ENCODE measurements at places on chromosomes 1 and 21.

DNA sequence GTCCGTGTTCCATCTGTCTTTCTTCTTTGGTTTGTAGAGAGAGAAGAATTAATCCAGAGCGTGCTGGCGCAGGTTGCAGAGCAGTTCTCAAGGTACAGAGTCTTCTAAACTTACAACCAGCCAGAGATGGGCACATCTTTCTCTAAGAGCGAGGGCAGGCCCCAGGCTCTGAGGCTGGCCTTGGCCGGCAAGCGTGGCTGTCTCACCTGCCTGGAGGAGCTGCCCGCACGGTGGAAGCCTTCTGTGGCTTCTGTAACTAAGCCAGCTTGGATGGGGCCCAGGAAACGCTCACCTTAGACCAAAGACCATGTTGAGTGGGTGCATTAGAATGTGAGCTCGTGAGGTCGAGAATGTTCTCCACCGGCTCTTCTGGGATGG, 78.6 kb downstream of the PDE9A start:
- no peak for DNase-seq

DNA sequence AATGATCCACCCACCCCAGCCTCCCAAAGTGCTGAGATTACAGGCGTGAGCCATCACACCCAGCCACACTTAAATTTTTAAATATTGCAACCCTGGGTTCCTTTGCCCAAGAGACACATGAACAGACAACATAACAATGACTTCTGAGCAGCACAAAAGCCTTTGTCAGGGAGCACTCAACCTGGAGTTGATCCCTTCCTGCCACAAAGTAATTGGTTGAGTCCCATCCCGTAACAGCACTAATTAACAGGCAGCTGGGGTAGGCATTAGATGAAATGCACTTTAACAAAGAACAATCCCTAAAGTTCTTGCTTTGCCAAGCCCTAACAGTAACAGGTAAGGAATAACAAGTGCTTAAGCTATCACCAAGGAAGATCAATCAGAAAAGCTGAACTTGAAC, 5.9 kb upstream of the BCAR3 start:
- DNase-seq = no peak

- no peak for DNase-seq
Measured at GRCh38 chr1:183164340-183164739, 21.7 kb upstream of the LAMC2 start.

GRCh38 chr1:221442056-221442455, 299.8 kb downstream of the DUSP10 start:
- DNase-seq = no peak

GRCh38 chr1:193036337-193037047, 22.7 kb downstream of the UCHL5 start:
- DNase-seq = no peak

DNA sequence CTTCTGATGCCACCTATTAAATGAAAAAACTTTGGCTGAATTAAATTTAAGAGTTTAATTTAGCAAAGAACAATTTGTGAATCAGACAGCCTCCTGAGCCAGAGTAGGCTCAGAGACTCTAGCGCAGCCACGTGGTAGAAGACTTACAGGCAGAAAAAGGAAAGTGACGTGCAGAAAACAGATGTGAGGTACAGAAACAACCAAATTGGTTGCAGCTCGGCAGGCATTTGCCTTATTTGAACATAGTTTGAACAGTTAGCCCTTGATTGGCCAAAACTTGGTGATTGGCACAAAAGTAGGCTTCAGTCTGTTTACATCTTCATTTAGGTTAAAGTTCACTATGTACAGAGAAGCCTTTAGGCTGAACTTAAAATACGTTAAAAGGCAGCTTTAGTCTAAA, 22.9 kb downstream of the TCP10L start:
- DNase-seq = no peak

GRCh38 chr21:33196941-33197374, 32.8 kb upstream of the IFNAR2 start:
- DNase-seq = no peak

DNA sequence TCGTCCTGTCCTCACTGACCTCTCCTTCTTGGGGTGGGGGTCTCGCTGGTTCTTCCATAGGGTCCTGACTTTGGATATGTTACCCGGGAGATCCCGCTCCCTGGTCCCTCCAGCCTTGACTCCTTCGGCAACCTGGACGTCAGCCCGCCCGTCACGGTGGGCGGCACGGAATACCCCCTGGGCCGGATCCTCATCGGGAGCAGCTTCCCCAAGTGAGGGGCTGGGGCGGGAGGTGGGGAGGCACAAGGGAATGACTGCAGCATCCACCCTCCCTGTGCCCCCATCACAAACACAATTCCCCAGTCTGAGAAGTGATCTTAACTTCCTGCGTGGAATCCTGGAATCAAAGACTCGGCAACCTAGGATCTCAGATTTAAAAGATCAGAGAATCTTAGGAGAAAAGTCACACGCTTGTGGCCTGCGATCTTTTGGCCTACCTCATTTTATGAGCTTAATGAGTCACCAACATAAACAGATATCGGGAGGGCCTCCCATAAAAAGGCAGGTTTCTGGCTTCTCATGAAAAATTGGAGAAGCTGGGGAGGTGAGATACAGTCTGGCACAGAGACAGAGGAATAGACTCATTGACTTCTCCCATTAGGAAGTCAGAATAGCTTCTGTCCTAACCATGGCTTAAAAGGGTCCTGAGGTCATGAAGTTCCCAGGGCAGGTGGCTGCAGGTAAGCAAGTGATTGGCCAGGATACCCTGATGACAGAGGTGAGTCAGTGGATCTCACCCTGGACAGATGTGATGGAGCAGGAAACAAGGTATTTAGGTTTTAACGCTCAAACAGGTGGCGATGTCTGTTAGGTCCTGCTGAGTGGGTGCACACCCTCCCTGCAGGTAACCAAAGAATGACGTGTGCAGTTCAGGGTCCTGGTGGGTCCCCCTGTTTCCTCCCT, 15.9 kb upstream of the PADI3 start:
- no peak for DNase-seq

GRCh38 chr1:108816049-108816893, 40.6 kb downstream of the AKNAD1 start:
- no peak for DNase-seq

- no peak for DNase-seq
Measured at GRCh38 chr1:78472851-78473496, 17.8 kb upstream of the PTGFR start.

- DNase-seq = no peak
Measured at GRCh38 chr1:225329041-225329440, 98.8 kb downstream of the LBR start.

GRCh38 chr1:231985296-231986023, 358.9 kb downstream of the DISC1 start:
- DNase-seq = no peak

DNA sequence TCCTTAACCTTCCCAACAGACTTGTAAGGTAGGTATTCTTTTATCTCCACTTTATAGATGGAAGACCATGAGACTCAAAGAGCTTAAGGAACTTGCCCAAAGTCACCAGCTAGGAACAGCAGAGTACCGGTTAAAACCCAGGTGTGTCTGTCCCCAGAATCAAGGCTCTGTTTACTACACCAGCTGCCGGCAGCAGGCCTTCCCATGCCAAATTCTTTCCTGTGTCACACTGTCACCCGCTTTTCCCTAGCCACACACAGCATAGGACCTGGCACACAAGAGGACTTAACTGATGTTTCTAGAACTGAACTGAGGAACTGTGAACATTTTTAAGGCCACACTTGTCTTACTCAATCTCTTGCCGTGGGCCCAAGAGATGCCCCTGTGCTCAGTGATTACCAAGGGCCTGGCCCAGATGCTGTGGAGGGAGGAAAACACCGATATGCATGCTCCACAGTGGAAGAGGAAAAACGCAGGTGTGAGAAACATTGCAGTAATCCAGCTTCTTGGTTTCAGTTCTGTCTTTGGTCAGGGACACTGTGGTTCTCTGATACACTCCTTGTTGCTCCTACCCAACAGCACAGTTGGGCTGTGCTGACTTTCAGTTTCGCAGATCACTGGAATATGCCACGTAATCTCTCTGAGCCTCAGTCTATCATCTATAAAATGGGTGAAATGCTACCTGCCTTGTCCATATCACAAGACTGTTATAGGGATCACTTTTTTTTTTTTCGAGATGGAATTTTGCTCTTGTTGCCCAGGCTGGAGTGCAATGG, 13.9 kb upstream of the LY9 start:
- no peak for DNase-seq

DNA sequence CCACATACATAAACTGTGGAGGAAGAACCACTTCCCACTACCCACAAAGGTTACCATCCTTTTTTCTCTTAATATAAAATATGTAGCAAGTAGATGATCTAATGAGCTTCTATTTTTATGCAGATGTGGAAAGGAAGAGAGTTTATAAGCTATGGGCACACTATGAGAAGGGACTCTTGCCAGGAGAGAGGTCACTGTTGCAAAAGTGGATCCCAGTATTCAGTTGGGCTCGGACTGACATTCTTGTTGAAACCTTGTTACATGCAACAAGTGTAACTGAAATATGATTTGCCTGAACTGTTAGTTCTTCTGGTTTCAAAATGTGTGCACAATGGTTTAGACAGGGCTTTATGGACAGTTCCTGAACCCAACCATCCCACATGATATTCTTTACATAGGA, 397.4 kb upstream of the PKN2 start:
- DNase-seq = no peak

DNA sequence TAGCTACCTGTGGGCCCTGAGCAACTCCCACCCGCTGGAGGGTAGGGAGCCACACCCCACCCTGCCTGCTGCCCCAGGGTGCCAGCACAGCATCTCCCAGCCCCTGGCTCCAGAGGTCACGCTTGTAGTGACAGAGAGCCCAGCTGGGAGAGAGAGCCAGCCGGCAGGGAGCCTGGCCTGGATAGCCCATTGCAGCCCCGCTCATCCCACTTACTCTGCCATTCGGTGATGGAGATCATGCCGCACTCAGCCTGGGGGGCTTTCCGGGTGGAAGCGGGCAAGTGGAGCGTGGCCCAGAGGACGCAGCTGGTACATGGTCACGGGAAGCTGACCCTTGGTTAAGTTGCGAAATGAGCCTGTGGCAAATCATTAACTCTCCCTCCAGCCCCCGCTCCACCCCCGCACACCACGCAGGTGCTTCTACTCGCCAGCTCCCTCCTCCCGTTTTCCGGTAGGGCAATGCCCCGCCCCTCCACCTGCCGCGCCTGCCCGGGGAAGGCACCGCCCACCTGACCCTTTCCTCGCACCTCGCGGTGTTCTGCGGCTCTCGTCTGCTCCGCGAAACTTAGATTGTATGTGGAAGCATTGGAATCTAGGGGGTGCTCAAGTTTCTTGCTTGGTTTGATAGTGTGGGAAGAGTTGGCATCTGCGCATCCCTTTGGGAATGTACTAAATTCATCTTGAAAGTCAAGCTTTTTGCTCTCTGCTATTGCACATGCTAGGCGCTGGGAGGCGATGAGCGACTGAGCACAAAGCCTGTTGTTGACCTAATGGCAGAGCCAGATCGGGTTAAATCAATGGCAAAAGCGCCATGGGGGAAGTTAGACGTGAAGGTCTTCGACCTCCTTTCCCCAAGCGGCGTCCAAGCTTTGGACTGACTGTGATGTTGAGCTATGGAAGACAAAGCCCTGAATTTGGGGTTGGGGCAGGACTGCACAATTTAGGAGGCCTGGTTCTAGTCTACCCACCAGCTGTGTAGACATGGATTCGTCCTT, at the start of gene GOLT1A:
Gene GOLT1A (minus strand): TSS at position 321 of the 995 bp plus-strand sequence. CDS start 82 bp downstream, at position 239.
- peak; percentile 42 for DNase-seq

GRCh38 chr1:32125313-32125712, 17.5 kb downstream of the KPNA6 start:
- DNase-seq = no peak

- DNase-seq = no peak
Measured at GRCh38 chr21:40194185-40194980, 327.1 kb downstream of the PCP4 start.

DNA sequence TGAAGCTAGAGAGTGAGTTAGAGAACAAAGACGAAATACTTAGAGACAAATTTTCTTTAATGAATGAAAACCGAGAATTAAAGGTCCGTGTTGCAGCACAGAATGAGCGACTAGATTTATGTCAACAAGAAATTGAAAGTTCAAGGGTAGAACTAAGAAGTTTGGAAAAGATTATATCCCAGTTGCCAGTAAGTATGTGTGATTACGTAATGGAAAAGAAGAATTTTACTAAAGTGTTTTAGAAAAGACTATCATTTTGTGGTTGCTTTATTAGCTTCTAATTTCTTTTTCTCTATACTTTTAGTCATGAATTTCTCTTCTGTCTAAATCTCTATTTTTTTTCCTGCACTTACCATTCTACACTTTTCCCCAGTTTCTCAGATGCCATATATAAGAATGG, 26.7 kb downstream of the CCDC18 start:
- DNase-seq = no peak

DNA sequence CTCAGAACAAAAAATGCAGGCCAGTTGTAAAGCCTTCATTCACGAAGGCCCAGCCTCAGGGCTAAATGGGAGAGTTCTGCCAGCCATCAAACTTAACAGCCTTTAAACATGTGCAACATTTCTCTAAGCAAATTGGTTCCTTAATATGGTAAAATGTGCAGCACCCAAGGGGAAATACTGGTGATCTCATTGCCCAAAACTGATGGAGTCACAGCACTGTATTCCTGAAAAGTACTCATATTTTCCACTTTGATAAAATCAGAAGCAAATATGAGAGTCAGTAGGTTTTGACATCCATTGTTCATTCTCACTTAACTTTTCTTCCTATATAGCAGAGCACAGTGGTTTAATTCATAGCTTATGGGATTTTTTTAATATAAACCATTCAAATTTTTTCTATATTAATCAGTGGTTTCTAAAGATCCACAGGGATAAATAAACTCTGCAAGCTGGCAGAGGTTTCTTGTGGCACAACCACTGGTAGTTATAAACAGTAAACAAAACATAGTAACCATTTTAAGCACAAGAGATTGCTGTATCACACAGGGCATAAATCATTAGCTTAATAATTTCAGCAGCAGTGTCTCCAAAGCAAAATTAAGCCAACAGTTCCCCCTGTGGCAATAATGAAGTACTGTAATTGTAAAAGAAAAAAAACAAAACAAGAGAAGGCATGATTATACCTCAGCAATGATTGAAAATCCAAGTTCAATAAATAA, 106.9 kb upstream of the LYPLAL1 start:
- DNase-seq = no peak

GRCh38 chr21:44533121-44533890, 6.7 kb downstream of the KRTAP10-1 start:
- no peak for DNase-seq

DNA sequence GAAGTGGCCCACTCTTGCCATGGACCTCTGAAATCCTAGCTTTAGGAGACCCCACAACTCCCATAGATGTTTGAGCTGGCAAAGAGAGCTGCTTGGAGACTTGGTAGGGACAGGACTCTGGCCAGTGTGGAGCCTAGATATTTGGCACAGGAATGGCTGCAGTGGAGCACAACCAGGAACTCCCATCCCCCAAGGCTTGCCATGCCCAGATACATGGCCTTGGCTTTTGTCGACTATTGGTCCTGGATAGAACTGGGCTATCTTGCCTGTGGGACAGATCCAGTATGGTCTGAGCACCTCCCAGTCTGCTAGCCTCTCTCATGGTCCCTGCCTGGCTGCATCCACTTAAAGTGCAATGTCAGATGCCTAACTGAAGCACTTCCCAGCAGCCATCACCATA, 7.8 kb upstream of the GBP2 start:
- no peak for DNase-seq

- DNase-seq = no peak
Measured at GRCh38 chr1:206004826-206005225, 1.6 kb upstream of the RAB7B start.

All from GM12891 (cell line).